NCI-H226 (cell line): ENCODE measurements at places on chromosomes 3 and 15.
A peak's percentile ranks its signal among the peaks of the same experiment; 100 is the strongest.

GRCh38 chr15:83973816-83974215 is 261.8 kb upstream of the GOLGA6L4 start:
- no peak for DNase-seq

DNA sequence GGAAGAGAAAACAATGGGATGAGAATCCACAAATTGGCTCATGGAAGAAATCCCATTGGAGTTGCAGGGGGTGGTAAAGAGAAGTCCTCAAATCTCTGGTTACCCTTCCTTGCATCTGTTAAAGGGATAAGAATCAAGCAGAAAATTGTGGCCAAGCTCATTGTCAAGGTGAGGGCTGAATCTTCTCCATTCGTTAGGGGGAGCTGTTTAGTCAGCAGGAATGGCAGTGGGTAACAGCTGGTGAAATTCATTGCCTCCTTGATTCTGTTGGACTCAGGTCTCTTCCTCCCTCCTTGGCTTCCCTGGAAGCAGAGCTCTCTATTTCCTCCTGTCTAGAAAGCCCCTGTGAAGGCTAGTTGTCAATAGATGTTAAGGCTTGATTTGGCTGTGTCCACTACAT is 343.1 kb upstream of the SEMA6D start:
- no peak for DNase-seq

DNA sequence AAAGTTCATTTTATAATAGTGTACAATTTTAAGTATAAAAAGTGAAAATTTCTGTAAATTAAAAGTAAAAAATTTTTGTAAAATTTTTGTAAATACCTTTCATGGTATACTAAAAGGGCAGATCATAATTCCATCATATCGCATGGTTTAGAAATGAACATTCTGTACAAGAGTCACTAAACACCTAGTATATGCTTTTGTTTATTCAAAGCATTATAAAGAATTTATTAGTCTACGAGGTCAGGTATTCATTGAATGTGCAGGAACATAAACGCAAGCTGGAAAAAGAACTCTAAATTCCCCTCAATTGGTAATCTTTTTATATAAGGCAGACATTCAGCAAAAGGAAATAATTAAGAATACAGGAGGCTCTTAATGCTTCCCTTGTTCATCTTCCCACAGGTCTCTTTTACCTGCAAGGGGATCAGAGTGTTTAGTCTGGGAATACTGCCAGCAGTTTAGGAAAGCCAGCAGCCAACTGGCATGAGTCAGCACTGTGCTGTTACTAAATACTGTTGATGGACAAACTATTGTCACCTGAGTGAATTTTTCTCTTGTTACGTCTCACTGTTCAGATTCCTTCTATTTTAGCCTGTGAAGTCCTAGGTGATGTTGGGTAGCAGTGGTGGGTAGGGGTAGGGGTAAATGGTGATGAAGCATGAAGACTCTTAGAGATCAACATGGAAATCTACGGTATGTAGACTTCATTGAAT is 70.1 kb downstream of the UQCC5 start:
- DNase-seq, result peak; percentile 38

DNA sequence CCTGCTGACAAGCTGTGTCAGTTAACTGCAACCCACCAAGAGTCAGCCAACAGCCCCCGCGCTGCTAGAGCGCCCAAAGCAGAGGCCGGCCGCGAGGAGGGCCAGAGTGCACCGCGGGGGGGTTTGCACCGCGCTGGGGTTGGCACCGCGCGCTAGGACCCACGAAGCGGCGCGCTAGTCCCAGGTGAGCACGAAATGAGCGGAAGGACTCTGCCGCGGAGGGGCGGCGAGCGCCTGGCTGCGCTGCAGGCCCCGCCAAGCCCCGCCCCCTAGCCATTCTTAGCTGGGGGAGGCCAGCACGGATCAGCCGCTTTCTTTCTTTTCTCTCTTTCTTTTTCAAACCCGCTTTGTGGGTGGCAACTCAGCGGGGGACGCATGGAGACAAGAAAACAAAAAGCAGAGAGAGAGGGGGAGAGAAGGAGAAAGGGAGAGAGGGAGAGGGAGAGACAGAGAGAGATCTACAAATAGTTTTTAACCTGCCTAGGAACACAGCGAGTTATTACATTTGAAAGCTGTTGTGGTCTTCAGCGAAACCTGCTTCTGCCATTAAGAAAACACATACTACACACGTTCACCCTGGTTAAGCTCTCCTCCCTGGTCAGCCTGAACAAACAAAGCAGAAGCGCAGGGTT is 6.9 kb upstream of the FOXB1 start:
- peak; percentile 39 for DNase-seq

GRCh38 chr15:63340353-63340752 is 41.3 kb downstream of the CA12 start:
- no peak for DNase-seq

GRCh38 chr3:105866656-105867653 is 1.9 kb downstream of the CBLB start:
- no peak for DNase-seq

DNA sequence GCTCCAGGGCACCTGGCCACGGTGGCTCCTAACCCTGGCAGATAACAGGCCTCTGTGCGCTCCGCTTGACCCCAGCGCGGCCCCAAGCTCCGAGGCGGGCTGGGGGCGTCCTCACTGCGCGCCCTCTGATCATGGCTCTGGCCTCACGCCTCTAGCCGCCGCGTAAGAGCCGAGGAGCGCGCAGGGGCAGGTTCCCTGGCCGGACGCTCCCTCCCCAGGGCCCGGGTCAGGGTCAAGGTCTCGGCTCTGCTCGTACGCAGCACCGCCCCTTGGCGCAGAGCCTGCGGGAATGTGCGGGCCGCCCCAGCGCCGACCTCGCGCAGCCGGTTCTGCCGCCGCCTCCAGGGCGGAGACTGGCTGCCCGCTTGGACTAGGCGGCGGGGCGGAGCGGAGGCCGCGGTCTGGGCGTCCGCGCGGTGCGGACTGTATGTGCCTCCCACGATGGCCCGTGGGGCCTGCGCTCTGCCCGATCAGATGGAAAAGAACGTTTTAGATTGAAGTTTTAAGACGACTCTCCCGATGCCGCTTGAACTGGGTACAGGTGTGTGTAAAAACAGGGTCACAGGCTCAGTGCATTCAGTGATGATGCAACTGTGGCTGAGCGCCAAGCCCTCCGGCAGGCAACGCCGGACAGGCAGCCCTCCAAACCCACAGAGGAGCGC is 40.8 kb downstream of the CHST14 start:
- peak; percentile 33 for DNase-seq

DNA sequence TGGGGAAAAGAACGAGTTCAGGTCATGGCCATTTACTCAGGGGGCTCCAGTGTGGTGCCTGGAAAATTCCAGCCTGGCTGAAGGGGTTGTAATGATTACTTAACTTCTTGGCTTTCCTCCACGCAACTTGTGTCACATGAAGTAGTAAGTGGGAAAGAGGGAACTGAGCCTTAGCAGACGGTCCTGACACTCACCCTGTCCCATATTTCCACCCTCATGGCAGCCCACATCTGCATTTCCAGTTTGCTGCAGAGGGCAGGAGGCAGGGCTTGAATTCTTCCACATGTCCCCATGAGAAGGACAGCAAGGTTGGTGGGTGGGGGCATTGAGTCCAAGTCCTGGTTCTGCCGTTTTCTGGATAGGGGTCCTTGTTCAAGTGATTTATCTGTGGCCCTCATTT is 7.8 kb upstream of the CAMP start:
- no peak for DNase-seq

GRCh38 chr3:49807431-49808114 is 4.5 kb downstream of the INKA1 start:
- DNase-seq, result peak; percentile 7

GRCh38 chr3:7392206-7392605 is 531.3 kb downstream of the GRM7 start:
- DNase-seq, result no peak

DNA sequence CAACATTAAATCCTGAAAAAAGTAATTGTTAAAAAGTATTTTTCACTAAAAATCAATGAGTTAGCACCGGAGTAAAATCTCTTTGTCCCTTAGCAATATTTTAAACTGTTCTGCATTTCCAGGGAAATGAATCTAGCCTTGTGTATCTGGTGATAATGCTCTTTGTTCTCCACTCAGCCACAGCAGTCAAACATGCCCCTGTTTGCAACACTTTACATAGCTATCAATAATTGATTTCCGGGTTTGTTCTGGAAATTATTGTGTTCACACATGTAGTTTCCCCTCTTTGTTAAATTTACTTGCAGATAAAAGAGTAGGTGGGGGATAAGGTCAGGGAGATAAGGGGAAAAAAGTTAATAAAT is 3.6 kb upstream of the A4GNT start:
- DNase-seq, result no peak

DNA sequence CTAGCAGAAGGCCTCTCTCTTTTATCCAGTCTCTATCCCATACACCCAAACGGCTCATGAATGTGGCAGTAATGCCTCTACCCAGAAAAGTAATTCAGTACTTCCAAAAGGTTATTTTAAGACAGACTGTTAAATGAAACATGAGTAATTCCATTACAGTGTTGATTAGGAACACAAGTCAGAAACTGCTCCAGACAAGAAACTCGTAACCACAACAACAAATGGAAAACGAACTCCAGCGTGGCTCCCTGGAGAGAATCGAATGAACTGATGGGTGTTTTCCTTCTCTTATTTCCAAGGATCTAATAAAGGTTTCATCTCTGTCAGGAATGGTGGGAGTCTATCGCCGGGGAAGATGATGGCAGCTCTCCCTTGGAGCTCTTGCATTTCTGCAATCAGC is 228.4 kb downstream of the MAGI1 start:
- DNase-seq, result no peak

GRCh38 chr3:188257384-188258026 is 103.5 kb downstream of the LPP start:
- no peak for DNase-seq

DNA sequence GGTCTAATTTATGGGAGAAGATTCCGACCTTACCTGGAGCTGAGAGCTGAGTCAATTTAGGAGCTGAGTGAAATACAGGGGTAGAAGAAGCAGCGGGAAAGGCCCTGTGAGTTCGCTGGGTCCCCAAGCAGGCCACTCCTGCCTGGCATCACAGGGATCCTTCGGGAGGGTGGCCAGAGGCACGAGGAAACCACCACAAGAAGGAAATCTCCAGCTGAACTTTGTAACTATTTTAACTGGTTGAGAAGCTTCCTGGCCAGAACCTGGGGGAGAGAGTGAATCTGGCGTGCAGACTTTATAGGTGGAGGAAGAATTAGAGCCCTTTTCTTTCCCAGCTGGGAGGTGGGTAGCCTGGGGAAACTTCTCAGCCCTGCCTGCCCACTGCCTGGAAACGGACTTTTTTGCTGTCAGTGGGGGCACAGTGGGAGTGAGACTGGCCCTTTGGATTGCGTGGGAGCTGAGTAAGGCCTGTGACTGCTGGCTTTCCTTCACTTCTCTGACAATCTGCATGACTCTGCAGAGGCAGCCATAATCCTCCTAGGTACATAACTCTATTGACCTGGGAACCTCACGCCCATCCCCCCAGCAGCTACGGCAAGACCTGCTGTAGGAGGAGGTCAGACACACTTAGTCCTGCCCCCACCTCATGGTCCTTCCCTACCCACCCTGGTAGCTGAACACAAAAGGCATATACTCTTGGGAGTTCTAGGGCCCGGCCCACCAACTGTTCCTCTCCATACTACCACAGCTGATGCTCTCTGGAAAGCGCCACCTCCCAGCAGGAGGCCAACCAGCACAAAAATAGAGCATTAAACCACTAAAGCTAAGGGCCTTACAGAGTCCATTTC is 340.7 kb downstream of the CNTN3 start:
- no peak for DNase-seq

GRCh38 chr3:49839193-49839809 is 17.1 kb downstream of the TRAIP start:
- peak; percentile 45 for DNase-seq

- no peak for DNase-seq
Measured at GRCh38 chr3:44995142-44995770, 19.2 kb downstream of the EXOSC7 start.

- no peak for DNase-seq
Measured at GRCh38 chr15:44813231-44813630, 76.9 kb downstream of the TRIM69 start.

DNA sequence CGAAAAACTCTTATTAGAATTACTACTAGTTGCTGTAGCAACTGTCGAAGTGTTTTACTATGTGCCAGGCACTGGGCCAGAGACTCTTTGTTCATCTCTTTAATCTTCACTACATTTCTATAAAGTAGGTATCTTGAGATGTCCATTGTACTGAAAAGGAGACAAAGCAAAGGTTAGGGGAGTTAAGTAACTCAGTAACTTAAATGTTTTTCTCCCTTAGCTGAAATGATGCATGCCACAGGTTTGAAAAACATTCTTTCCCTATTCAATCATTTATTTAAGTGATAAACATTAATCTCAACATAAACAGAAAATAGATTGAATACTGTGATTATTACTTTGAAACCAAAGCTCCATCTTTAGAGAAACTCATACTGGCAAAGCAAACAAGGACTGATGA is 776.2 kb downstream of the FHIT start:
- DNase-seq, result no peak

DNA sequence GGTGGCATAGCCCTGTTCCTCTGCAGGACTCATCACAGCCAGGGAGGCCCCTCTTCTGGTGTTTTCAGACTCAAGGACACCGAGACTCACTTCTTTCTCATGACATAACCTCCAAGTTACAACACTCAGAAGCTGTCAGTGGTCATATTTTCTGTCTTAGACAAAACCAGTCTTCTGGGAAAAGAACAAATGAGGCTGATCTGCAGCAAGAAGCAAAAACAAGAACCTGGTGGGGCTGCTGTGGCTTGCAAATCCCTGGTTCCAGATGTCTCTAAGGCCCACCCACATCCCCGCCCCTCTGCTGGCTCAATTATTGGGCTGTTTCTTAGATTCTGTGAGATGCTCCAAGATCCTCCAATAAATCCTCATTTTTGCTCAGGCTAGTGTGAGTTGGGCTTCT is 16.6 kb upstream of the LOXL1 start:
- DNase-seq, result no peak

DNA sequence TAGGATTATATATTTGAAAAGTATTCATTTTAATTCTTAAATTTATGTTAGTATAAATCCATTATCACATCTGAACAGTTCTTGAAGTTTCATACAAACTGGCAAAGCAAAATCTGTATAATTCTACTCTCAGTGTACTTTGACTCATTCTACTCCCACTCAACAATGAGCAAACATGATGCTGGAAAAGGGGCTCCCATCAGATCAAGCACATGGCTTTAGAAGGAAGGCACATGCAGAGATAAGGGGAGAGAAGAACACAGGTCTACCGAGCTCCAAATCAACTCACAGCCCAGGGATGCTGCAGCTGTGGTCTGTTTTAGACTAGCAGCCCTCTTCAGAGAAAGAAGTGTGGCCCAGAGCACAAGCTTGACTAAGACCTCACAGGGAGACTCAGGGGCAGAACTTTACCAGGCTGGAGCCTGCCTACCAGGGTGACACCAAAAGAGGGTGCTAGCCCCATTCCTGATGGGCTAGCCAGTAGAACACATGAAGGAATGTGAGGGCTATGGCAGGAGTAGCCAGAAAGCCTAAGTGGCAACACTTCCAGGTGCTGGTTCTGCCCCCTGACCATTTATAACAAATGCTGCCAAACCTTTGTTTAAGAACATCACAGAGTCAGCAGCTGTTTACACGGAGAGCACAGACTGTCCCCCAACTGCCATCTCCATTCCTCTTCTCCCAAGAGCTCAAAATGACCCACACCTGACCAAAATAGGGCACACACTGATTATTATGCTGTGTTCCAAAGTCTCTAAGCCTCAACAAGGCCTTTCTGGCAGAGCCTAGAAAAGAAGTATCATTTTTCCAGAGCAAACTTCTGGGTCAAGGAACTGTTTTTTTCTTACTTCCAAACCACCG is 19.5 kb downstream of the SEC22C start:
- no peak for DNase-seq
